Colonic mucosa (tissue), 4 donors: ENCODE measurements at places on chromosomes 6 and 20. TPM values are rescaled to one million over a fixed set of nuclear protein-coding genes. Genes with fewer than 3 reads are reported as not detected.

GRCh38 chr6:158744986-158745430 lies 74.2 kb downstream of the EZR start:
- no peak overlapping the region for H3K4me3 ChIP-seq
- H3K27me3 ChIP-seq = no peaks in the 10 kb centered on the region
- no peak for DNase-seq

GRCh38 chr6:16746401-16746800 lies 14.9 kb downstream of the ATXN1 start:
- H3K36me3 ChIP-seq = no peaks in the 10 kb centered on the region
- H3K27ac ChIP-seq = no peak overlapping the region
- H3K4me1 ChIP-seq = peaks cover 3% of the 10 kb centered on the region
- no peak for DNase-seq
- no peak overlapping the region for H3K4me3 ChIP-seq
- H3K27me3 ChIP-seq = no peaks in the 10 kb centered on the region

DNA sequence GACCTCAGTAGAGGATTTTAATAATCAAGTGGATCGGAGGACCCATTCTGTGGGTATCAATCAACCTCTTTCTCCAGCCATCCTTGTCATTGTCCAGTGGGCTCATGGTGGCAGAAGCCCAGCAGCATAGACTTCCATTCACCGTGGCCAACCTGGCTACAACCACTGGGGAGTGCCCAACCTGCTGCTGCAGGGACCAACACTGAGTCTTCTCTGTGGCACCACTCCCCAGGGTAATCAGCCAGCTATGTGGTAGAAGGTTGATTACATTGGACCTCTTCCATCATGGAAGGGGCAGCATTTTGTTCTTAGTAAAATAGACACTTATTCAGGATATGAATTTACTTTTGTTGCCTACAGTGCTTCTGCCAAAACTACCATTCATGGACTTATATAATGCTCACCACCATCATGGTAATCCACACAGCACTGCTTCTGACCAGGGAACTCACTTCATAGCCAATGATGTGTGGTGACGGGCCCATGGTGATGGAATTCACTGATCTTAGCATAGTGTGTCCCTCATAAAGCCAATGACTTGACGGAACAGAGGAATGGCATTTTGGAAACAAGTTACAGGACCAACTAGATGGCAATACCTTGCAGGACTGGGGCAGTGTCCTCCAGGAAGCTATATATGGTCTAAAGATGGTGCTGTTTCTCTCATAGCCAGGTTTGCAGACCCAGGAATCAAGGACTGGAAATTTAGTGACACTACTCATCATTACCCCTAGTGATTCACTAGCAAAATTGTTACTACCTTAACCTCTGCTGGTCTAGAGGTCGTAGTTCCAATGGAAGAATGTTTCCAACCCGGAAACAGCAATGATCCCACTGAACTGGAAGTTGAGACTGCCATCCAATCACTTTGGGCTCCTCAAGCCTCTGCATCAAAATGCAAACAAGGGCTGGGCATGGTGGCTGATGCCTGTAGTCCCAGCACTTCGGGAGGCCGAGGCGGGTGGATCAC lies 7.6 kb downstream of the CD24 start:
- H3K27me3 ChIP-seq = no peaks in the 10 kb centered on the region
- no peaks in the 10 kb centered on the region for H3K36me3 ChIP-seq
- H3K27ac ChIP-seq = no peak overlapping the region
- no peaks in the 10 kb centered on the region for H3K4me1 ChIP-seq
- no peak for DNase-seq

- H3K4me1 ChIP-seq = no peaks in the 10 kb centered on the region
- DNase-seq = peak; percentile 58
- peak overlapping the region; percentile 41 for H3K27ac ChIP-seq
Observed at GRCh38 chr20:63941282-63942081, 14.7 kb downstream of the UCKL1 start.

DNA sequence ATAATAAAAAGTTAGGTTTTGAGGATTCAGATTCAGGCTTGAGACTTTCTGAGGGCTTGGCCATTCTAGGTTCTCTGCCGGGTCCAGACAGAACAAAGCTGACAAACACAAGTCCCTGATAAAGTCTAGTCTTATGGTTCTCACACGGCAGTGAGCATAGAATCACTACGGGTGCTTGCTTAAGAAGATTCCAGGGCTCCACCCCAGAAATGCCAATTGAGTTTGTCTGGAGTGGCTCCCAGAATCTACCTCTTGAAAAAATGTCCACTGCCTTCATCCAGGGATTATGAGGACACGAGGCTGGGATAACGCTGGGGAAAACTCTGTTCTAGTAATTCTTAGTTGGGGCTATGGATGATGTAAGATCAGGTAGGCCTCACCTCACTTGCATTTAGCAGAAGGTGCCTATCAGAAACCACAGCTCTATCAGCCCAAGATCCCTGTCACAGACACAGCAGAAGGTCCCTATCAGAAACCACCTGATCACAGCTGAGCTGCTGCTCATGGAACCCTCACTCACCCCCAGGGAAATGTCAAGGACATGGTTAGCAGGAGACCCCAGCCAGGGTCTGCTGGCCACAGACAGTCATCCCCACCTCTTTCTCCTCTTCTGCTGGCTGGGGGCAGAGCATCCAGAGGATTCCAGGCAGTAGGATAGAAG lies 52.3 kb downstream of the RAB44 start:
- H3K27ac ChIP-seq = no peak overlapping the region
- H3K4me3 ChIP-seq = no peak overlapping the region
- no peaks in the 10 kb centered on the region for H3K27me3 ChIP-seq
- peaks cover 12% of the 10 kb centered on the region for H3K4me1 ChIP-seq
- H3K36me3 ChIP-seq = no peaks in the 10 kb centered on the region
- no peak for DNase-seq

GRCh38 chr6:9795880-9796279 lies 619.0 kb downstream of the TFAP2A start:
- no peak overlapping the region for H3K4me3 ChIP-seq
- H3K36me3 ChIP-seq = no peaks in the 10 kb centered on the region
- H3K4me1 ChIP-seq = no peaks in the 10 kb centered on the region
- no peak overlapping the region for H3K27ac ChIP-seq

- no peak overlapping the region for H3K4me3 ChIP-seq
- no peaks in the 10 kb centered on the region for H3K36me3 ChIP-seq
- DNase-seq = peak; percentile 48
- peaks cover 5% of the 10 kb centered on the region for H3K4me1 ChIP-seq
- no peaks in the 10 kb centered on the region for H3K27me3 ChIP-seq
Observed at GRCh38 chr6:137697267-137697938, 169.7 kb upstream of the TNFAIP3 start.

GRCh38 chr20:51037532-51038115 lies 14.7 kb upstream of the KCNG1 start:
- no peak for DNase-seq
- H3K4me3 ChIP-seq = no peak overlapping the region
- no peaks in the 10 kb centered on the region for H3K4me1 ChIP-seq
- no peak overlapping the region for H3K27ac ChIP-seq
- H3K36me3 ChIP-seq = no peaks in the 10 kb centered on the region
- no peaks in the 10 kb centered on the region for H3K27me3 ChIP-seq

DNA sequence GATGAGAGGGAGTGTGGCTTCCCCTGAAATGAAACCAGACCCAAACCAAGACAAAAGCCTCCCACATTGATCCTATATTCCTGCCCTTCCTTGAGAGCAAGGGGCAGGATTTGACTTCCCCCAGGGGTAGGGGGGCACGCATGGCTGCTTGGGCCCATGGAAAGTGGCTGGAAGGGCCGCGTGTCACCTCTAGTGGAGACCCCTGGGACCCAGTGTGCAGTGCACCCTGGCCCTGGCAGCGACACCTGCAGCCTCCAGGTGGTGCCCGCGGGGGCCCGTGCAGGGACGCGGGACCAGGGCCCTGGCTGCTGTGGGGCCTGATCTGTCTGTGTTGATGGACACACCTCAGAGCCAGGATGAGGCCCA lies 18.0 kb upstream of the SLCO4A1 start:
- no peaks in the 10 kb centered on the region for H3K36me3 ChIP-seq
- peaks cover 19% of the 10 kb centered on the region for H3K4me1 ChIP-seq
- no peak for DNase-seq
- no peaks in the 10 kb centered on the region for H3K27me3 ChIP-seq

GRCh38 chr20:43658723-43659419 lies 8.0 kb upstream of the MYBL2 start:
- H3K4me3 ChIP-seq = no peak overlapping the region
- DNase-seq = no peak
- no peak overlapping the region for H3K27ac ChIP-seq
- H3K36me3 ChIP-seq = no peaks in the 10 kb centered on the region

DNA sequence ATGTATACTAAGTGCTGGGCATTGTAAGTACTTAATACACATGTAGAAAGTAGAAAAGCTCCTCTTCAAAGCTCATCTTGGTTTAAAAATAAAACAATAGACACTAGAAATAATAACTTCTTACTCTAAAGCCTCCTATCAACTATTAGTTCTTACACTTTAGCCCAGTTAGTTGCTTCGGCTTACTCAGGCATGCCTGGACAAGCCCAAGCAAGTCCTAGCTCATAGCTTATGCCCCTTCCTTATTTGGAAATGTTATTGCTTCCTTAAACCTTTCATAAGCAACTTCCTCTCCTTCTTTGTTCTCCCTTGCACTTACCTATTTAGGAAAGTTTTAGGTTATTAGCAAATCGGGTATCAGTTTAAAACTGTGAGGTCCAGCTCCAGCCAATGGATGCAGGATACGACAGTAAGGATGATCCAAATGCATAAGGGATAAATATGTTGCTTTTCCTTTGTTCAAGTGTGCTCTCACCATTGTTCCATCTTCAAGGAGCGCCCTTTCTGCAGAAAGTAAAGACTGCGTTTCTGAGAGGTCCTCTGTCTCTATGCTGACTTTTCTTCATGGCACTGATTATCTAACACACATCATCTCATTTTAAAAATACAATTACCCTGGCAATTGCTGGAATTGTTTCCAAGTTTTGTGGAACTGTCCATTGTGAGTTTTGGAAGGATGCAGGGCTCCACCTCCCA lies 12.3 kb downstream of the TMEM30A start:
- no peaks in the 10 kb centered on the region for H3K4me1 ChIP-seq
- peak overlapping the region; percentile 40 for H3K27ac ChIP-seq
- DNase-seq = no peak
- no peaks in the 10 kb centered on the region for H3K36me3 ChIP-seq
- H3K27me3 ChIP-seq = no peaks in the 10 kb centered on the region

DNA sequence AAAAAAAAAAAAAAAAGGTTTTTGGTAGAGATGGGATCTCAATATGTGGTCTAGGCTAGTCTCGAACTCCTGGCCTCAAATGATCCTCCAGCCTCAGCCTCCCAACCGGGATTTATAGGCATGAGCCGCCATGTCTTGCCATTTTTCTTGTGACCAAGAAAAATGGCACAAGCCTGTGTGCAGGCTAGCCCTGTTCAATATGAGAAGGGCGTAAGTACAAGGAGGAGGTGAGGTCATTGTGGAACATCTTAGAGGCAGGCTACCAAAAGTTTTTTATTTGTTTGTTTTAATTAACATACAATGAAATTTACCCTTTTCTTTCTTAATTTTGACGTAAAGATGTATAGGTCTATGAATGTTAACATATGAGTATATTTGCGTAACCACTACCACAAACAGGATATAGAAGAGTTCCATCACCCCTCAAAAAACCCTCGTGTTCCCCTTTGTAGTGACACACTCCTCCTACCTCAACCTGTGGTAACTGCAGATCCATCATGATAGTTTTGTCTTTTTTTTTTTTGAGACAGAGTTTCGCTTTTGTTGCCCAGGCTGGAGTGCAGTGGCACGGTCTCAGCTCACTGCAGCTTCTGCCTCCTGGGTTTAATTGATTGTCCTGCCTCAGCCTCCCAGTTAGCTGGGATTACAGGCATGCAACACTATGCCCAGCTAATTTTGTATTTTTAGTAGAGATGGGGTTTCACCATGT lies 28.3 kb upstream of the KIF3B start:
- no peak overlapping the region for H3K4me3 ChIP-seq
- H3K36me3 ChIP-seq = no peaks in the 10 kb centered on the region
- H3K4me1 ChIP-seq = no peaks in the 10 kb centered on the region
- no peak overlapping the region for H3K27ac ChIP-seq
- DNase-seq = no peak

GRCh38 chr6:63635588-63636517 lies at the start of gene PHF3:
Gene PHF3, plus strand, starts transcription at chr6:63635802. Its CDS starts 10,750 bp downstream, at chr6:63646552.
- peak within 1 kb of the TSS; percentile 82 for H3K4me3 ChIP-seq
- peaks cover 12% of the 10 kb centered on the region for H3K4me1 ChIP-seq
- DNase-seq = peak; percentile 90

- DNase-seq = no peak
- peaks cover 14% of the 10 kb centered on the region for H3K27me3 ChIP-seq
- H3K27ac ChIP-seq = peak overlapping the region; percentile 53
- H3K4me3 ChIP-seq = peak overlapping the region; percentile 45
- no peaks in the 10 kb centered on the region for H3K36me3 ChIP-seq
Observed at GRCh38 chr20:2751878-2752566, 48.4 kb downstream of the CPXM1 start.

DNA sequence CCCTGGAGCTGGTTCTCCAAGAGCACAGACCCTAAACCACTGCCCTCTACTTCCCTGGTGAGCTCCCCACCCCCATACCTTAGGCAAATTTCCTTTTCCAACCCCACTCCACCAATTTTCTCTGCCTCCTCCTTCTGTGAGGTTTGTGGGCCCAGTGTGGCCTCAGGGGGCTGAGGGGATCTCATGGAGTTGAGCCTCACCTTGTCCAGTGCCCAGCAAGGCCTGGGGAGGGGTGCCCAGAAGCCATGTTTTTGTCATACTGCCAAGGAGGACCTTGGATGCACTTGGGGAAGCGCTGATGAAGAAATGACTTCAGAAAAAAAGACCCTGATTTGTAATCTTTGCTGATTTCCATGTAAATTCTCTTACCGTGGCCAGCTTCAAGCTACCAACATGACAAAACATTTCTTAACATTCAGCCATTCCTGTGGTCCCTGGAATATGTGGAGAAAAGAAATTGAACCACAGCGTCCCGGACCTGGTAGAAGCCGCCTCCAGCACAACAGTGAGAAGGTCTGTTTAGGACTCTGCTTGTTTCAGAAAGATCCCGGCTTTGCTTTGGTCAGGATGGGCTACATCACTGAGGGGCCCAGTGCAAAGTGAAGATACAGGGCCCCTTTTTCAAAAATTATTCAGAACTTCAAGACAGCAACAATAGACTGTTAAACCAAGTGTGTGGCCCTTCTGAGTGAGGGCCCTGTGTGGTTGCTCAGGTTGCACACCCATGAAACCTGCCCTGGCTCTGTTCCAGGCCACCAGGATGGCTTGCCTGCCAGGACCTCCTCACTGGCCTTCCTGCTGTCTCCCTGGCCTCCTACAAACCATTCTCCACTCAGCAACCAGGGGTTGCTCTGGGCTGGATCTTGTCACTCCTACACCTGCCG lies 52.5 kb downstream of the CHMP4B start:
- no peak overlapping the region for H3K27ac ChIP-seq
- H3K4me3 ChIP-seq = no peak overlapping the region
- no peak for DNase-seq
- no peaks in the 10 kb centered on the region for H3K4me1 ChIP-seq
- H3K27me3 ChIP-seq = no peaks in the 10 kb centered on the region
- H3K36me3 ChIP-seq = no peaks in the 10 kb centered on the region

- H3K4me3 ChIP-seq = no peak overlapping the region
Observed at GRCh38 chr20:11919581-11919980, 1.9 kb downstream of the BTBD3 start.

Gene PLAGL1
- total RNA-seq = 30.2 TPM

Gene NKAIN2
- total RNA-seq = 0.21 TPM

Gene CDK5RAP1
- 18.2 TPM for total RNA-seq

Gene ADGRF1
- total RNA-seq = 2.0 TPM

Gene RFX6
- total RNA-seq = 0.59 TPM

Gene FAM217A
- total RNA-seq = not detected

Gene LST1
- 9.2 TPM for total RNA-seq
